Urinary bladder (tissue), 4 donors: ENCODE measurements at places on chromosomes 6 and 20. TPM values are rescaled to one million over a fixed set of nuclear protein-coding genes. Genes with fewer than 3 reads are reported as not detected.

DNA sequence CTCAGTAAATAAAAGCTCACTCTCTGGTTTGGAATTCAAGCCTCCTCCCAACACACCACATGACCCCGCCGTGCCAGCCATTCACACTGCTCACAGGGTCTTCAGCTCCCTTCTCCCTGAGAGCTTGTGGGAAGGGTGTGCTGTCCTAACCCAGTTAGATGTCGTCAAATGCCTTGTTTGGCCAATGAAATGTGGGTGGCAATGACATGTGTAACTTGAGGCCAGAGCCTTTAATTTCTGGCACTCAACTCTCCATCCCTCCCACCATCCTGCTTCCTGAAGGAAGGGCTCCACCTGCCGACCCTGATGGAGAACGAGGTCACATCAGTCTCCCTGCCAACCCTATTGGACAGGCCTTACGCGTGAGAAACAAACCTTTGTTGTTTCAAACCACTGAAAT, 224.5 kb upstream of the AGPAT4 start:
- DNase-seq, result no peak

Gene ZNF165
- total RNA-seq, result 1.0 TPM

Gene OR12D1
- not detected for total RNA-seq

GRCh38 chr6:135796643-135797305, 54.7 kb upstream of the PDE7B start:
- no peak for DNase-seq

DNA sequence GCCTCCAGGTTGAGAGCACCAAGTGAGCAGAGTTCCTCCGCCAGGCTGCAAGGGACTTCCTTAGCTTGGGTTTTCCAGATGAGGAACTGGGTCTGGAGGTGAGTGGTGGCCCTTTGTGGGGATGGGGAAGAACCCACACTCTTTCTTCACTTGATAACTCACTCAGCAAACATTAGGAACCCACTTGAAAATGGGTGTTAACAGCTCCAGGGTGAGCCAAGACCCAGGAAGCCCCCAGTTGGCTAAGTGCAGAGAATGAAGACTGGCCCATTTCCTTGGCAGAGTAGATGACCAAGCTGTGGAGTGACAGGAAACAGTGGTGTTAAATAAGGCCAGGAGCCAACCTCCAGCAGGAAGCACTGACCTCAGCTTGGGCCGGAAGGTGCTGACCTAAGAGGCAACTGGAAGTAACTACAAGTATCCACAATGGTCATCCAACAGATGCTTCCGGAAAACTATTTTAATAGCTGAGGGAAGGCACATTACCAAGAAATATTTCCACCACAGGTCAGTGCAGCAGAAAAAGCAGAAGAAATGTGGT, 22.7 kb downstream of the MRPL14 start:
- no peak for DNase-seq

- DNase-seq, result peak; percentile 0
These were observed 154.8 kb upstream of the SLC35B3 start for GRCh38 chr6:8589941-8590729.

DNA sequence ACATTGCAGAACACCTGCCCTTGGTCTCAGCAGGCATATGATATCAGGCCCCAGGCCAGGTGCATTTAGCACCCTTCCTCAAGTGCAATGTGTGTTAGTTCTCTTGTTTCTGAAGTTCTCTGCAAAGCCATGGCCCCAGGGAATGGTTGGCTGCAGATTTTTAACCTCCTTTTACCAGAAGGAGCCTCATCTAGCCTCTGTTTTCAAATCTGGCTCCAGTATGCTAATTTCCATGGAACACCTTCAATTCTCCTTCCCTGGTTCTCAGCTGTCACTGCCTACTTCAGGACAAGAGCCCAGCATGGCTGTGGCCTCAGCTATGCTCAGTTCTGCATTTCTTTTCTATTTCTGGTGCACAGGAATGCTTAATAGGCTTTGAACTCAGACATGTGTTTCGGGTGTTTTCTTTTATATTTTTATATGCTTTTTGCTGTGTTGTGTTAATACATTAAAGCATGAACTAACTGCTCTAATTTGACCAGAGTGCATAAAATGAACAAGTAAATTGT, 51.6 kb upstream of the OGFRL1 start:
- DNase-seq, result no peak

GRCh38 chr6:142404751-142405150, 102.9 kb downstream of the ADGRG6 start:
- DNase-seq, result no peak

DNA sequence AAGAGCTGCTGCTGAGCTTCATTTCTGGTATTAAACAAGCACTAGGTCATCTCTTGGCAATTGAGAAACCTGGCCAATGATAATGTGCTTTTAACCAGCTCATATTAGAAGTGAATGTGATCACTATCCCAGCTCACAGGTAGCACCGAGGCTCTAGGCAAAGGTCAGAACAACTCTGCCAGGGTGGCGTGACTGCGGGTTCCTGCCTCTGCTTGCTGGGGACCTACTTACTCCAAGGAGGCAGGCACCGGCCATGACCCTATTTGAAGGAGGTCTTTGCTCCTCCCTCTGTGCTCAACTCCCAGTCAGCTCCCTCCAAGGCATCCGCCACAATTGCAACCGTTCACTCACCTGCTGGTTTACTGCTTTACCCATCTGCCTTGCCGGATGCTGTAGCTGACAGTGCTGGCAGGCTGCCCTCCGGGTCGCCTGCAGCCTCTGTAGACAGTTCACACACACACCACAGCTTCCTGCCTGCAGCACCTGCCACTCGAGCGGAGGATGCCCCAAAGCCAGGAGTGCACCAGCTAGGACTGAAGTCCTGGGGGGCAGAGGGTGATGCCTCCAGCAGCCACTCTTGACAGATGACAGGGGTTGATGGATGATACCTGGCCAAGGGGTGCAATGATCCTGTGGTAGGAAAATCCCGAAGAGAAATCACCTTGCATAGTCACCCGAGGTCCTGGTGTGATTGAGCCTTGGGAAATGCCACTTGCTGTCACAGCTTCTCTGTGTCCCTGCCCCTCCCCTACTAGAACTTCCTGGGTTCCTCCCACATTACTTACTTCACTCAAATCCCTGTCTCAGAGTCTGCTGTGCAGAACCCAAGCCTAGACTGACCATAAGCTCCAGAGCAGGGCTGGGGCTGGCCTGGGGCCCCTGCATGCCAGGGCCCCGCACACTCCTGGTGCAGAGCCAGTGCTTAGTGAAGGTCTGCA, 8.8 kb upstream of the VSX1 start:
- no peak for DNase-seq

Gene PACRG
- 5.6 TPM for total RNA-seq

- DNase-seq, result peak; percentile 26
These were observed 46.7 kb downstream of the MARCKS start for GRCh38 chr6:113903666-113904330.

Gene CALHM4
- total RNA-seq, result not detected

DNA sequence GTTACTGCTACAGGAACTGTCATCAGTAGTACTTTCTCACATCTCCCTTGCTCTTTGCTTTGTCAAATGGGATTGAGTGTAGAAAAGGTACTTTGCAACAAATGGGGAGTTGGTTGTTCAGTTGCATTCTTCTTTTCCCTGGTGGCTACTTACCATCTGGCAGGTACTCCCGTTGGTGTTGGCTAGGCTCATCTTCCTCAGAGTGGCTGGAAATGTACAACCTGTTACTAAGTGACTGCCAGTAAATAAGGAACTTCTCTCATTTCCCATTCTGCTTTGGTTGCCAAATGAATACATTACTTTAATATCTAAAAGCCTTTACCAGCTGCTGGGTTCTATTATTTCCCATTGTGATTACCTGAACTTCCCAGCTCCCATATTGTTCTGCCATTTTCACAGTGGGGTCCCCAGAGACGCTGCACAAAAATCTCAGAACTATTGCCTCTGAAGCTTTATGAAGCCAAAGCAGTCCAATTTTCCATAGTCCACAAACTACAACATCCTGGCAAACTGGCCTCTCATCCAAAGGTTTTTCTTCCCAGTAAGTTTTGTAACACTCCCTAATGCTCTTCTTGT, 229.7 kb upstream of the HTR1E start:
- DNase-seq, result no peak

GRCh38 chr6:121694389-121694788, 258.9 kb downstream of the GJA1 start:
- DNase-seq, result no peak

GRCh38 chr20:57759724-57760123, 49.9 kb upstream of the PMEPA1 start:
- no peak for DNase-seq

Gene KIAA0408
- total RNA-seq, result 40.8 TPM

- DNase-seq, result no peak
These were observed 82.8 kb downstream of the SASH1 start for GRCh38 chr6:148425443-148425842.

Gene RALGAPB
- total RNA-seq, result 52.5 TPM

- DNase-seq, result no peak
These were observed 149.2 kb downstream of the JARID2 start for GRCh38 chr6:15395087-15395486.

GRCh38 chr20:7980332-7981046, 39.1 kb downstream of the TMX4 start:
- DNase-seq, result no peak

DNA sequence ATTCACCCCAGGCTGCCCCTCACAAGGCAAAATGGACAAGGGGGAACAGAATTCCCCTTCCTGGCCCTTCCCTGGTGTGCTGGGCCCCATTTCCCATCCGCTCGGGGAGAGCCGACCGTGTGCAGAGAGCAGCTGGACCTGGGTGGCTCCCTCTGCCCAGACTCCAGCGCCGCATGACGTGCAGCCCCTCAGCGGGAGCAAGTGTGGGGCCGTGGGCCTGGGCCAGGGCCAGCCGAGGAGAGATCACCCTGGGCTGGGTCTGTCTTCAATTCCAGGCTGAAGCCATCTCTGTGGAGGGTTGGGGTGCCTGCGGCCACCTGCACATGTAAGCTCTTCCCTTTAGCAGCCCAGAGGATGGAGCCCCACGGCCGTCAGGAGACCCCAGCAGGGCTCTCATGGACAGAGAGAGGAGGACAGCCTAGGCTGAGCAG, 241.8 kb downstream of the TTLL2 start:
- DNase-seq, result no peak

- DNase-seq, result no peak
These were observed 600.6 kb downstream of the QKI start for GRCh38 chr6:164015088-164015484.

GRCh38 chr6:7721649-7722048, 4.2 kb upstream of the BMP6 start:
- no peak for DNase-seq

GRCh38 chr6:30463651-30464618, 25.4 kb upstream of the HLA-E start:
- no peak for DNase-seq

Gene CITED2
- total RNA-seq, result 32.4 TPM

Gene SLC22A2
- not detected for total RNA-seq

DNA sequence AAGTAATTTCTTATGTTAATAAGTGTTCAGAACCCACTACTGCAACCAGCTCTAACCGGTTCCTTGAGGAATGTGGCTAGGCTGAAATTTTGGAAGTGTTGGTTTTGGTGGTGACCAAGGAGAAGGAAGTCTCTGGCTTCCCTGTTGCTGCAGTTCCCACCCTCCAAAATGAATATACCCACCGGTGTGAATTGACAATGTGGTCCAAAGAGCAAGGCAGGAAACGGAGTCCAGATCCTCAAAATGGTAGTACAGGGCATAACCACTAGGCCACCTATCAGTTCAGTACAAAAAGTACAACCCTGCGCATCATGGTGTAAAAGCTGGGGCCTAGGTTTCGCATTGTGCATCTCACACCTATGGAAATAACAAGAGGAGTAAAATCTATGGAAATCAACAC, 2.8 kb downstream of the ADNP start:
- no peak for DNase-seq

Gene TTLL9
- total RNA-seq, result 0.26 TPM
